ENCODE measurements at places on chromosomes 7 and 10.

- no peak for DNase-seq
Observed at GRCh38 chr10:44723082-44723481, 188.1 kb upstream of the TMEM72 start.

GRCh38 chr10:129773359-129773990, 190.6 kb downstream of the EBF3 start:
- no peak for DNase-seq

GRCh38 chr10:125164421-125164820, 4.1 kb upstream of the CTBP2 start:
- DNase-seq: no peak

DNA sequence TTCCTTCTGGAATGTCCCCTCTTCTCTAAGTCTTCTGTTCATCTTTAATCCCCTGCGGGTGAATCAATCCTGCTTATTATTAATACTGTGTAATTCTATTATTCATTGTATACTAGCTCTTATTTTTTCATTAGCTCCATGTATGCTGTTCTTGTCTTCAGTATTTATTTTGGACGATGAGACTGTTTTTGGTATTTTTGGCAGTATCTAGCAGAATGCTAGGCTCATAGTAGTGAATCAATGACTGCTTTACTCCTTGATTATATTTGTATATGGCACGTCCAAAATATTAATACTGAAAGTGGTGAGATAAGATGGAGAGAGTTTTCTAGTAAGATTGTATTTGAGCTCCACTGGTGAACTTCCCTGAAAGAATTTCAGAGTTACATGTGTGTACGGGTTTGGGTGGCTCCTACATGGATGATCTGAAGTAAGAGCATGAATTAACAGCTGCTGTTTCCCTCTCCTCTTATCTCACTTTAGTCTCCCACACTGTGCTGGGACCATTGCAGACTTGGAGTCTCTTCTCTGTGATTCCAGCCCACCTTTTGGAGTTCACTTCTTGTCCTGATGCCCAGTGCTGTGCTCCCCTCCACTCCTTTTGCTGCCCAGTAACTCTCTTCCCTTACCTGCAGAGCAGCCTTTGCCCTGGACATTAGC, 226.0 kb downstream of the CDK14 start:
- no peak for DNase-seq

DNA sequence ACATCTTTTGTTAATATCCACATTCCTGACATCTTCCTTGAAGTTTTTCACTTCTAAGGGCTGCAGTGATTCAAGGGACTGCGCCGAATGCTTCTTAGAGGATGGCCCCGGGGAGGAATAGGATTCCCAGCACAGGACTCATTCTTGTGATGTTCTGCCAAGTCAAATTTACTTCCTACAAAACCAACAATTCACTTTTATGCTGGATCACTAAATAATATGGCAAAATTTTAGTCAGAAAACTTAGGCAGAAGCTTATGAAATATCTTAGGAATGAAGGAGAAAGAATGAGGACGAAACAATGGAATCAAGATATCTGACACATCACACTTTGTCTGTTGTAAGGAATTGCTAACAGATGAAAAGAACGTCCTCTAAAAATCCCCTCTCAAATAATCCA, 151.5 kb downstream of the JAZF1 start:
- no peak for DNase-seq

- no peak for DNase-seq
Observed at GRCh38 chr10:5477948-5478693, 21.2 kb downstream of the CALML5 start.
